ENCODE measurements at places on chromosomes 6 and 20.

DNA sequence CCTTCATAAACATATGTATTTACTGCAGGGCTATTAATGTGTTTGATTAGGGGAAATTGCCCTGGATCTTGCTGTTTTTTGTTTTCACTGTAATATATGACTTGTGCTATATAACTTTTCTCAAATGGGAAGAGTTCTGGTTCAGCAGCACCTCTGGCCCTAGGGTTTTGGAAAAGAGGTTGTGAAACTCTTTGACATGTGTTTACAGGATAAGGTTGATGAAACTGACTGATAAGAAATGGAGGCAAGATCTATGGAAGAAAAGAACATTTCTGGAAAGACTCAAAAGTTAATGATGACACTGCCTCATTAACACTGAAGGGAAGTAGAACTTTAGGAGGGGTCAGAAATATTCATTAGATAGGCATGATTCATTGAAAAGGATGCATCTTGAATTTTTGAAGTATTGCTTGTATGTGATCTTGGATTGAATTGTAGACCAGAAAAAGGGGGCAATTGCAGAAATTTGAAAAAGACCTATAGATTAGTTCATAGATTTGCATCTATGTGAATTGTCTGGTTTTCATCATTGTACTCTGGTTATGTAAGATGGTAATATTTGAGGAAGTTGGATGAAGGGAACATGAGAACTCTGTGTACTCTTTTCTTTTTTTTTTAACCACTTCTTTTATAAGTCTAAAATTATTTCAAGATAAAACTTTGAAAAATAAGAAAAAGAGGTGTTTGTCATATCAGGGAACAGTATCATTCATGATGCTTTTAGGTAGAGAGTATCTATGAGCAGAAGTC is 54.0 kb downstream of the UTRN start:
- DNase-seq, result peak; percentile 39

DNA sequence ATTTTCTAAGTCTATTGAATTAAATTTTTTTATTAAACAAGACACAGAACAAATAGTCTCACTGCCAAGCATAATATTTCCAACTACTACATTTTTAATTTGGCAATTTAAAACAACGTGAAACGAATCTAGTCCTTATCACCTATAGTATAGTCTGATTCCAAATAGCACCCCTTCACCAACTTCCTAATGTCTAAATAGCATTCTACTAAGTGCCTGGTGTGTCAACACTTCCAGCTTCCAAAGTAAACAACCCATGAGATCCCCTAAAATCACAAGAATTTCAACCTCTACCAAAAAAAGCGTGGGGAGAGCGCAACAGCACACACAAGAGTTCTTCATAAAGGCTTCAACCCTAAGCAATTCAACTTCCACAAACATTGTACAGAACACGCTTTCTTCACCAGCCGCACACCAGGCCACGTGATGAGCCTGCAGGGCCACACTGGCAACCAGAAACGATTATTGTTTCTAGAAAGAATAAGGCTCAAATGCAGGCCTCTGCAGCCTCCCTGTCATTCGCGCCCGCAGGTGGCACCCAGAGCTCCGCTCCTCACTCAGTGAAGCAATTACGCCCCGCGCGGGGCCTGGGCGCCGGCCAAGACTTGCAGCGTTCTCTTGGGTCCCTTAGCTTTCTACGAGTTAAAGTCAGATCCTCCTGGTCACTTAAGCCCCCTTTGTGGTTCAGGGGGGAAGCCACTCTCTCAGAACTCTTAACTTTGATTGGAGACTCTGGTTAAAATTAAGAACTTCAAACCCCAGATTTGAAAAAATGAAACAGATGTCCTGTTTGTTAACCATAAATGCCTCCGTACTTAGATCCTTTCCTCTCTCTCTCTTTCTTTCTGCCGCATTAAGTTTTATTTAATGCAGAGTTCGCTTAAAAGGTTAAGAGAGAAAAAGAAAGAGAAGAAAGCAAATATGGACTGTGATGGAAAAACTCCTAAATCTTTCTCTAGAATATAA is 18.3 kb downstream of the SIM1 start:
- DNase-seq, result peak; percentile 76

- DNase-seq, result no peak
These were observed 567 bp downstream of the HS3ST5 start for GRCh38 chr6:114342086-114342825.

GRCh38 chr20:38452880-38453624 is 17.9 kb upstream of the SNHG17 start:
- DNase-seq, result peak; percentile 65

DNA sequence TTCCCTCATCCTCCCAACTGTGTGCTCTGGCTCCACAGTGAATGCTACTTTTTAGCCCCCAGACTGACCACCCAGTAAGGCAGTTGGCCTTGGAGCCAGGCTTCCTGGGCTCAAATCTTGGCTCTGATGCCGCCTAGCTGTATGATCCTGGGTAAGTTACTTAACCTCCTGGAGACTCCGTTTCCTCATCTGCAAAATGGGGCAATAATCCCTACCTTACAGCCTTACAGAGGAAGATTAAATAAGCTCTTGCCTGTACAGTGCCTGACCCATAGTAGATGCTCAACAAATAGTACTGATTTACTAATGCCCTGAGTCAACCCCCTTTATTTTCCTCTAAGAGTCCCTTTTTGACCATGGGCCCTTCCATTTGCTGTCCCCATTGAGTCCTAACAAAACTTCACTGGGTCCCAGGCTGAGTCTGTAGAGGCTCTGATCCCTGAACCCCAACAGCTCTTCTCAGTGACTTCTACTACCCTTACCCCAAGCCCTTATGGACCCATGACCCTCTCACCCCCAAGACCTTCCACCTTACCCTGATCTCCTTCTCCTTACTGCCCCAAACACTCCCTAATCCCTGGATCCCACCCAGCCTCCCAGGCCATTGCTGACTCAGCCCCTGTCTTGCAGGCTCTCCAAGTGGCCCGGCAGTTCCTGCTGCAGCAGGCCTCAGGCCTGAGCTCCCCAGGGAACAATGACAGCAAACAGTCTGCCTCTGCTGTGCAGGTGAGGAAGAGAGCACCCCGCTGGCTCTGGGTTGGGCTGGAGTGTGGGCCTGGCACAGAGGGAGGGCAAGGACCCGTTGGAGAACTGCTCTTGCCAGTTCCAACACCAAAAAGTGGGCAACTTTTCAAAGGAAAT is 31.4 kb downstream of the FOXP4 start:
- peak; percentile 66 for DNase-seq

DNA sequence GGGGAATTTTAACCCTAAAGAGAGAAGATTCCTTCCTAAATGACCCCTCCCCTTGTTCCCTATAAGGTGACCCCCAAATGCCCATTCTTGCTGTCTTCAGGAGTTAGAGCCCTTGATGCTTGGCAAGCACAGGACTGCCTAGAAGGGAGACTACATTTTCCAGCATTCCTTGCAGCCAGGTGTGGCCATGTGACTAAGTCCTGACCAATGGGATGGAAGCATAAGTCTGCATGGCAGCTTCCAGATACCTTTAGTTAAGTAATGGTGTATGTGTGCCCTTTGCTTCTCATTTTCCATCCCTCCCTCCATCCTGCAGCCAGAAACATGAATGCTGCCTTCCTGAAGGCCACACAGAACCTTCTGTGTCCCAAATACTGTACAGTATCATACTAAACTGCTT is 5.5 kb downstream of the BFSP1 start:
- peak; percentile 44 for DNase-seq

DNA sequence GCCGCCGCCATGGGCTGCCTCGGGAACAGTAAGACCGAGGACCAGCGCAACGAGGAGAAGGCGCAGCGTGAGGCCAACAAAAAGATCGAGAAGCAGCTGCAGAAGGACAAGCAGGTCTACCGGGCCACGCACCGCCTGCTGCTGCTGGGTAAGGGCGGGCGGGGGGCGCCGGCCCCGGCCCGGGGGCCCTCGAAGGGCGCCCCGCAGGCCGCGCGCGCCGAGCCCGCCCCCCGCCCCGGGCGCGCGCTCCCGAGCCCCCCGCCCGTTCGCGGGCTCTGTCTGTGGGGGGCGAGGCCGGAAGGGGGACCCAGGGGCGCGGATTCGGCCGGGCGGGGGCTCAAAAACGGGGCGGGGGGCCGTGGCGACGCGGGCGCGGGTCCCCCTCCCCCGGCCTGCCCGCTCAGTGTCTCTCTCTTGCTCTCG is 39.2 kb downstream of the GNAS start:
- peak; percentile 53 for DNase-seq

GRCh38 chr6:34813028-34813713 is 21.3 kb downstream of the BLTP3A start:
- DNase-seq, result no peak

All from EH (cell line).